ENCODE measurements at places on chromosomes 4 and X.

GRCh38 chr4:72553540-72554337 lies 15.3 kb downstream of the ADAMTS3 start:
- no peak overlapping the region for H3K27ac ChIP-seq
- no peak overlapping the region for H3K4me3 ChIP-seq
- H3K4me1 ChIP-seq: no peaks in the 10 kb centered on the region
- H3K27me3 ChIP-seq: no peaks in the 10 kb centered on the region
- H3K36me3 ChIP-seq: no peaks in the 10 kb centered on the region

DNA sequence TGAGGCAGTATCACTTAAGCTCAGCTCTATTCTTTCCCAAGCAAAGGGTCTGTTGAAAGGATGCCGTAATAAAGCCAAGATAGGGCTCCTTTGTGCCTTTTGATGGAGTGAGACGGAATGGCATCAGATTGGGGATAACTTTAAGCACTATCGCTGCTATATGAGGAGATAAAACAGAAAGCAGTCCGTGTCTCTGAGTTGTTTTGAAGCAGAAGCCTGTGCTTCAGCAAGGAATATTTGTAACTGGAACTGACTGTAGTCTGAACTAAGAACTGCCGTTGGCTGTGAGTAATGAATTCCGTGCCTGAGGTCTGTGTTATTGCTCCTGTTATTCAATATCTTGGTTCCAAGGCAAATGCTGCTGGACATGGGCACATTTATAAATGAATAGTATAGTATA lies 297.4 kb downstream of the ANKRD50 start:
- no peak overlapping the region for H3K4me3 ChIP-seq
- no peaks in the 10 kb centered on the region for H3K4me1 ChIP-seq
- no peaks in the 10 kb centered on the region for H3K27me3 ChIP-seq
- H3K27ac ChIP-seq: no peak overlapping the region

DNA sequence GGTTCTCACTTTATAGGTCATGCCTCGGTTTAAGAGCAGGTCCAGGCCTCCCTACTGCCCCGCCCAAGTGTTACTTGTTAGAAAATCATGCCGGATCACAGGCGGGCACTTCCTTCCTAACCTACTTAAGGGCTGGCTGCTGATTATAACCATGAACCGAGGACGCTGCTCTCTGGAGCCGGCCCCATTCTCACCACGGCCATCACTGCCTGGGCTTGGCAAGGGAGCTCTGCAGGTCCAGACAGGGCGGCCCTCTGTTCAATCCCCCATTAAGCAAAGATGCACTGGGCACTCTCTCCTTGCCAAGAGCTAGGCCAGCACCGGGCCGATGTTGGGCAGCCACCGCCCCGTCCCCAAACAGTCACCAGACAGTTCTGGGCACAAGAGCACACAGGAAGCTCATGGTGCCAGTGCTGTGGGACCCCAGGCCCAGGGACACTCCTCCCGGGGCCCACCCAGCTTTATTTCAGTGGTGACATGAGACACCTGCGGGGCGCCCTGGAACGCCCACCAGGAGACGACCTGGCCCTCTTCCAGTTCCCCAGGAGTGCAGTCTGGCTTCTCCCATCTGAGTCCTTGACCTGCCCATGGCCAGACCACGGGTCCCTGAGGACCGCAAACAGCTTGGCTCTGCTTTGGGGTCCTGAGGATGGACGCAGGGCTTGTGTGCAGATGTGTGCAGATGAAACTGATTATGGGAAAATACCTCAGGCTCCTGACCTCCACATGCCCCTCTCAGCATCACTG lies 44.0 kb downstream of the ABLIM2 start:
- no peaks in the 10 kb centered on the region for H3K36me3 ChIP-seq
- no peak overlapping the region for H3K27ac ChIP-seq
- peaks cover 8% of the 10 kb centered on the region for H3K4me1 ChIP-seq
- H3K4me3 ChIP-seq: no peak overlapping the region

GRCh38 chr4:185470501-185471195 lies 885 bp downstream of the CCDC110 start:
- peak overlapping the region; percentile 2 for H3K27ac ChIP-seq
- H3K4me3 ChIP-seq: peak overlapping the region; percentile 96
- no peaks in the 10 kb centered on the region for H3K36me3 ChIP-seq
- DNase-seq: peak; percentile 26
- peaks cover 8% of the 10 kb centered on the region for H3K4me1 ChIP-seq

DNA sequence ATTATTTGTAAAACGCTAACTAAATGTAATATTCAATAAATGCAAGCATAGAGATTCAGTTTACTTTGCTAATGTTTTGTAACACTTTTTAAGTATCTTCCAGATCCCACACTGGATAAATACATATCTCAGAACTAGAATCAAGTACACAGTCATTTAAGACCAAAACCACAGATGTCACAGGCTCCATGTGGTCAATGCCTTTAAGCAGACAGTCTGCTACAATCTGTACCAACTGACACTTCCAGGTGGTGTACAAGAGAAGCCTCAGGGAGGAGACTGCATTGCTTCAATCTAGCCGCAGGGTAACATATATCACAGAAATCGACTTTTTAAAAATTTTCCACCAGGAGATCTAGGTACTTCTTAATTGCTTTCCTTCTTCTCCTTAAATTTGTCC lies 229.6 kb upstream of the DIAPH2 start:
- no peaks in the 10 kb centered on the region for H3K4me1 ChIP-seq
- no peaks in the 10 kb centered on the region for H3K36me3 ChIP-seq
- no peak overlapping the region for H3K27ac ChIP-seq
- no peak overlapping the region for H3K4me3 ChIP-seq

GRCh38 chr4:2785613-2786012 lies 7.3 kb upstream of the SH3BP2 start:
- no peak overlapping the region for H3K27ac ChIP-seq
- no peaks in the 10 kb centered on the region for H3K27me3 ChIP-seq
- H3K36me3 ChIP-seq: no peaks in the 10 kb centered on the region
- H3K4me1 ChIP-seq: peaks cover 9% of the 10 kb centered on the region

DNA sequence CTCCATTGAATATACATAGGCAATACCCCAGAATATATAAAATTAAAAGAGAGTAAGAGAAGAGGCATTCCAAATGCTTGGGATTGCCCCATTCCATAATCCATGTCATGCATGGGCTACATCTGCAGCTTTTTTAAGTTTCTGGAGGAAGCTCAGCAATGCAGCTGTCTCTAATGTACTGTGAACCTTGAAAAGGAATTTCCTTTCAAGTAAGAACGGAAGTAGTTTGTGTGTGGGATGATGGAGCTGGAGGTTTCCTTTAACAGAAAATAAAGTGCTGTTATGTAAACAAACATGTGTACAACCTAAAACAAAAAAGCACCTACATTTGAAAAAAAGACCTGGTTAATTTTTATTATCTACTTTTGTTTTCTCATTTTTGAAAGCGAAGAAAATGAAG lies 303.5 kb downstream of the BMPR1B start:
- H3K27me3 ChIP-seq: no peaks in the 10 kb centered on the region
- no peaks in the 10 kb centered on the region for H3K36me3 ChIP-seq
- DNase-seq: peak; percentile 38
- no peak overlapping the region for H3K4me3 ChIP-seq

GRCh38 chr4:93317561-93317960 lies 511.0 kb upstream of the ATOH1 start:
- H3K4me1 ChIP-seq: no peaks in the 10 kb centered on the region
- H3K27ac ChIP-seq: no peak overlapping the region
- H3K36me3 ChIP-seq: no peaks in the 10 kb centered on the region
- no peak overlapping the region for H3K4me3 ChIP-seq

- no peaks in the 10 kb centered on the region for H3K4me1 ChIP-seq
- peaks cover 2% of the 10 kb centered on the region for H3K36me3 ChIP-seq
- DNase-seq: no peak
- H3K27me3 ChIP-seq: no peaks in the 10 kb centered on the region
- no peak overlapping the region for H3K4me3 ChIP-seq
Observed at GRCh38 chr4:40118861-40119260, 62.2 kb downstream of the N4BP2 start.

DNA sequence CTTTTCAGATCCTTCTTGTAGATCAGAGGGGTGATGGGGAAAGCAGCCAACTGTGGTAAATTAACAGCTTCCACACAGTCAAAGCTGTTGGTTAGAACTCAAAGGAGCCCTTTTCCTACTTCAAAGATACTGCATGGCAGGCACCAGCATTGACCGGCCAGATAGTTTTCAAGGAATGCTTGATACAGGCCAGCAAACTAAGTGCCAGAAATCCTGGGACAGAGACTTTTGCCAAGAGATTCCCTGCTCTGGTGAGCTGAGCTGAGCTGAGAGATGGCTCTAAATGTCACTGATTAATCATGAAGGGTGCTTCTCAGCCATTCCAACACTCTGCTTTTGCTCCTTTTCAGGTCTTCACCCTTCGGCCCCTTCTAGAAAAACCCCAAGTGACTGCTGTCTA lies 131.6 kb upstream of the MED14 start:
- H3K4me1 ChIP-seq: peaks cover 2% of the 10 kb centered on the region
- no peak for DNase-seq
- H3K27me3 ChIP-seq: no peaks in the 10 kb centered on the region

DNA sequence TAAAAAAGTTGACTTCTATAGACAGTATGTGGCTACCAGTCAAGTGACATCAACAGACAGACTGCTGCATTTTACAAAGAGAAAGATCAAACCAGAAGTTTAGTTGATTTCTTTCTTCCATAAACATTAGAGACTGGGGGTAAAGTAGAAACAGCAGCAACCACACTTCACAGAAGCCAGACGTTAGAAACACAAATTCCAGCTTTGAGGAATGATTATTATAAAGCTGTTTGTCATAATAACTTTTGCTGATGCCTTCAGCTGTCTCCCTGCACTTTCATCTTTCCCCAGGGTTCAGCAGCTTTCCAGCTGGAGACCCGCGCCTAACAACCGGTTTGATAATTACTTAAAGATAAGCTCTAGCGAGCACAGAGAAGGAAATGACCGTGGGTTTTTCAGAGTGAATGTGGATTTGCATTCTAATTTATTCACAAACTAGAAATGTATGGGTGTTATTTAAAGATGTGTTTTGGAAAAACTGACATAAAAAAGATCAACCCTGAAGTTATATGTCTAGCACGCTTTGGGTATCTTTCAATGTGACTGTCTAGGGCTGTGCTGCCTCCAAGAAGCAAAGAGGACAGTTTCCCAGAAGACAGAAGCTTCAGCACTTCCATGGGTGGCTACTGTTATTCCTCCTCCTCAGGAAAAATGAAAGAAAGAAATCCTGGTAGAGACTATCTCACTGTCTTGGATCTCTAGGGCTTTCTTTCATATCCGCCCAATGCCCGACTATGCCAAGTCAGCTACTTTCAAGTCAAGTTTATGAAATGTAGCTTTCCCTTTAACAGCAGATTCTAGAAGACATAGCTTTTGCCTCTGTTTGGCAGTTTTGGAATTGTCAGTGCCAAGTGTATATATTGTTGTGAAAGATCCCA lies 15.0 kb upstream of the ENAM start:
- DNase-seq: no peak
- H3K27ac ChIP-seq: no peak overlapping the region
- no peaks in the 10 kb centered on the region for H3K4me1 ChIP-seq

DNA sequence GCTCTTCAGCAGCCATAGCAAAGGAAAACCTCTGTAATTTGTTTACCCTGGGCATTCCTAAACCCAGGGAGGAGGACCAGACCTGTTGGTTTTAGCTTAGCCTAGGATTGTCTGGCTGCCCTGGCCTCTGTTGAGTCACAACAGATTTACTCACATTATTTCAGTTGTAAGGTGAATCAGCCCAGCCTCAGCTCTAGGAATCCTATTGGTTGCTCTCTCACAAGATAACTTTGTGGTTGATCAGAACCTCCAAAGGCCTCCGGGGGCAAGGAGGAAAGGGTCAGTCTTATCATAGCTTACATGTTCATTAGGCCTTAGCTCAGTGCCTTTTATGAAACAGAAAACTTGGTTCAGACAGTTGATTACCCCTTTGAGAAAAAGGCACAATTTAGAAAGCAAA lies 41.0 kb downstream of the PDK3 start:
- H3K27me3 ChIP-seq: no peaks in the 10 kb centered on the region
- no peak overlapping the region for H3K4me3 ChIP-seq
- H3K36me3 ChIP-seq: no peaks in the 10 kb centered on the region
- H3K27ac ChIP-seq: no peak overlapping the region

- H3K36me3 ChIP-seq: no peaks in the 10 kb centered on the region
- no peaks in the 10 kb centered on the region for H3K27me3 ChIP-seq
- no peak overlapping the region for H3K4me3 ChIP-seq
- no peak for DNase-seq
- H3K27ac ChIP-seq: no peak overlapping the region
Observed at GRCh38 chr4:112381996-112382692, 85.0 kb downstream of the ALPK1 start.

DNA sequence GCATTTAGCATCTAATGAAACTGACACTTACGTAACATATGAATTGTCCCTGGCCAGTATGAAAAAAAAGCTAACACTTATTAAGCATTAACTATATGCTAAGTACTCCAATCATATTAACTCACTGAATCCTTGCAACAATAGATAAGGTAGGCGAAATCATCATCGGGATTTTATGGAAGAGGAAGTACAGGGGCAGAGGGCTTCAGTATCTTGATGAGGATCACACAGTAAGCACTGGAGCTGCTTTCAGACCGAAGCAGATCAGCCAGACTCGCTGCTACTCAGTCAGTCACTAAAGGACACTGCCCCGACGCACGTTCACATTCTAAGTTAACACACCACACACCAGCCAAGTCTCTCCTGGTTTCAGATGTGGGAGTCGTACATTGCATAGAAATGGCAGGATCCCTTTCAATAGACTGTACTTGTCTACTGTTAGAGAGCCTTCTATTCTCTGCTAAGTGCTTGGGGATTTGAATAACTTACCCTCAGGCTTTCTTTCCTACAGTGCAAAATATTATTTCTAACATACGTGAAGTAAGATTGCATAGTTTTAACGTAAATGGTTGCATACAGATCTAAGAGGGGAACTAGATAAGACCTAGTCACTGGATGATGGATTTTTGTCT lies 540.2 kb upstream of the TENM3 start:
- H3K36me3 ChIP-seq: no peaks in the 10 kb centered on the region
- H3K4me1 ChIP-seq: no peaks in the 10 kb centered on the region
- no peak overlapping the region for H3K4me3 ChIP-seq
- H3K27me3 ChIP-seq: no peaks in the 10 kb centered on the region
- no peak for DNase-seq
